ENCODE measurements at places on chromosomes 13 and 19.

DNA sequence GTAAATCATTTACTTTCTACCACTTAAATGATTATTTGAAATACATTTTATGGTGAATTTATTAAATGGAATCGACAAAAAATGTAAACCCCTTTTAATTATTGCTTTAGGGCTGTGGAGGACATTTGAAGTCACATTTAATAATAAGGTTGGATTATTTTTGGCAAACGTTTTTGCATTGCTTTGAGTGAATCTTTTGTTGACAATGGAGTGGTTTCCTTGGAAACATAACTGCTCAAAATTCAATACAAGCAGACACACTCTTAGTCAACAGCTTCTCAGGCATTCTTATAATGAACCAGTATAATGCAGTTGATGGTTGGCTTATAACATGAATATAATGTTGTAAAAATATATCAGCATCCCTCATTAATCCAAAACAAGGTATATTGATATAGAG is 104.7 kb downstream of the DCLK1 start:
- peak; percentile 3 for DNase-seq

GRCh38 chr13:29624997-29625396 is 29.5 kb upstream of the SLC7A1 start:
- no peak for DNase-seq

- DNase-seq: no peak
Measured at GRCh38 chr13:20401931-20402856, 123.5 kb downstream of the CRYL1 start.

GRCh38 chr13:106197496-106197895 is 338.0 kb downstream of the EFNB2 start:
- DNase-seq: no peak

- no peak for DNase-seq
Measured at GRCh38 chr19:493391-494170, 2.7 kb upstream of the MADCAM1 start.

DNA sequence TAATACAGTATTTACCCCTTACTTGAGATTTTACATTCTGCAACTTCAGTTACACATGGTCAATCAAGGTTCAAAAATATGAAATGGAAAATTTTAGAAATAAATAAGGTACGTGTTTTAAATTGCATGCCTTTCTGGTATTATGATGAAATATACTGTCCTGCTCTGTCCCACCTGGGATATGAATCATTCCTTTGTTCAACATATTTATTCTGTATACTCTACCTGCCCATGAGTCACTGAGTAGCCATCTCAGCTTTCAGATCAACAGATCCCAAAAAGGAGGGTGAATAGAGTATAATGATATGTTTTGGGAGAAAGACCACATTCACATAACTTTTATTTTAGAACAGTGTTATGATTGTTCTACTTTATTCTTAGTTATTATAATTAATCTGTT is 37.8 kb downstream of the STOML3 start:
- no peak for DNase-seq

GRCh38 chr13:45180713-45181601 is 19.9 kb downstream of the KCTD4 start:
- no peak for DNase-seq

GRCh38 chr19:33697766-33698165 is 76.0 kb downstream of the CHST8 start:
- DNase-seq: no peak

DNA sequence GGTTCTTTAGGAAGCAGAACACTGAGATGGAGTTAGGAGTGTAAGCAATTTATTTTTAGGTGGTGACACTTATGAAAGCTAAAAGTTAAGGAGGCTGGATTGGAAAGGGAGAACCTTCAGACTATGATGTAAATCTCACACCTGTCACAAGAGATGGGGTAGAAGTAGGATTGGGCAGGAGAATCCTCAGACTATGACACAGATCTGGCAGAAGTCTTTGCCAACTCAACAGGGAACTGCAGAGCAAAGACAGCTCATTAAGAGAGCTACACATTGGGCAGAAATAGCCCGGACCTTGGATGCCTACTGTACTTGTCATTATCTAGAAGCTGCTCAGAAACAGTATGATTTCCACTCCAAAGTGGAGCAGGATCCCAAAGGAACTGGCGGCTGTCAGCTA is 134.4 kb downstream of the DNAJC15 start:
- DNase-seq: no peak

- no peak for DNase-seq
Measured at GRCh38 chr19:1001538-1002166, 1.4 kb downstream of the GRIN3B start.

GRCh38 chr13:64709079-64709478 is 2521.1 kb downstream of the PCDH9 start:
- DNase-seq: no peak

GRCh38 chr13:88937384-88937783 is 1266.2 kb downstream of the SLITRK5 start:
- no peak for DNase-seq

GRCh38 chr13:44142540-44142867 is 231.1 kb upstream of the SERP2 start:
- no peak for DNase-seq

GRCh38 chr19:55939206-55939605 is 7.1 kb upstream of the NLRP13 start:
- no peak for DNase-seq

- DNase-seq: no peak
Measured at GRCh38 chr19:16217716-16218451, 20.2 kb downstream of the AP1M1 start.

DNA sequence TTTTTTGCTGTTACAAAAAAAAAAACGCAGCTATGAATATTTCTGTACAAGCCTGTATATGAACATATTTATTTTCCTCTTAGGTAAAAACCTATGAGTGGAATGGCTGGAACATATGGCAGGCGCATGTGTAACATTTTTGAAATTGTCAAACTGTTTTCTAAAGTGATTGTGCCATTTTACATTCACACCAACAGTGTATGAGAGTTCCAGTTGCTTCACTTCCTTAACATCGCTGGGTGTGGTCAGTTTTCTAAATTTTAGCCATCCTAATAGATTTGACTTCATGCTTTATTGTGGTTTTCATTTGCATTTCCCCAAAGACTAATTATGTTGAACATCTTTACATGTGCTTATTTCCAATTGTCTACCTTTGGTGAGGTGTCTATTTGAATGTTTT is 306.8 kb downstream of the KCNRG start:
- DNase-seq: no peak

DNA sequence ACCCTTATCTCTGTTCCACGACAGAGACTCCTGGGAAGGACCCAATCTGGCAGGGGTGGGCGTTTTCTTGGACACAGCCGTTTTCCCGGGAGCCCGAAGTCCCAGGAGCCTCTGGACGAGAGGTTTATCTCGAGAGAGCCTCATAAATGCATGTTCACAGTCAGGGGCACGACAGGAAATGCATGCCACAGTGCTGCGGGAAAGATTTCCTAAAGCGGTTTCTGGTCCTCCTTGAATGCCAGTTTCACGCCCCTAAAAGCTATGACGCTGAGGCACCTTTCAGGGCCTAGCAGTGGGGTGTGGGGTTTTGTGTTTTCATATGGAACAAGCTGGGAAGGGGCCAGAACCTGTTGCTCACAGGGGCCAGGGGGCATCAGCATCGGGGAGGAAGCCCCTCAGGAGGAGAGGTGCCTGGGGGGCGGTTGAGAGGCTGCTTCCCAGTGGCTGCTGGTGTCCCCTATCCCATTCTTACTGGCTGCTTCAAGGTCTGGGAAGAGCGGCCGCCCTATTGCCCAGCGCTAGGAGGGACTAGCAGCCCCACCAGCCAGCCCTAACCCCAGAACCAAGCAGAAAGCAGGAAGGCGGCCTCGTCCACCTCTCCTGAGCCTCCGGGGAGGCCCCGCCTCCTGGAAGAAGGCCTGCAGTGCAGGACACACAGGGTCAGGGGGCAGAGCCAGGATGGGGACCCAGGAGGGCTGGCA is 157.0 kb downstream of the KDM4B start:
- no peak for DNase-seq

DNA sequence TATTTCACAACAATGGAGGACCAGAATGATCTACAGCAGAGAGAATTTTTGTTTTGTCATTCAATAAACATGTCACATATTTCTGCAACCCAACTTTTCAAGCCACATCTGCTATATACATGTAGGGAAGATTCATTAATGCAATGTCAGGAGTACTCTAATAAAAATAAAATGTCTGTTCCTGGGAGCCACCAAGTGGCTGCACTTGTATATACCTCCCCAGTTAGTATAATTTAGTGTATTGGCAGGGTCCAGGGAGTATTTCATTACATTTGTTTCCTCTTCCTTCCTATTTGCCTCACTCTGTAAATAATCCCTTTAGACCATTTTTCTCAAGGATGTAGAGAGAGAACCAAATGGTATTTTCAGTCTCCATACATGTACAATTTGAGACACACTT is 1169.0 kb downstream of the DIAPH3 start:
- no peak for DNase-seq

GRCh38 chr13:31920727-31921100 is 110.9 kb upstream of the FRY start:
- DNase-seq: no peak

DNA sequence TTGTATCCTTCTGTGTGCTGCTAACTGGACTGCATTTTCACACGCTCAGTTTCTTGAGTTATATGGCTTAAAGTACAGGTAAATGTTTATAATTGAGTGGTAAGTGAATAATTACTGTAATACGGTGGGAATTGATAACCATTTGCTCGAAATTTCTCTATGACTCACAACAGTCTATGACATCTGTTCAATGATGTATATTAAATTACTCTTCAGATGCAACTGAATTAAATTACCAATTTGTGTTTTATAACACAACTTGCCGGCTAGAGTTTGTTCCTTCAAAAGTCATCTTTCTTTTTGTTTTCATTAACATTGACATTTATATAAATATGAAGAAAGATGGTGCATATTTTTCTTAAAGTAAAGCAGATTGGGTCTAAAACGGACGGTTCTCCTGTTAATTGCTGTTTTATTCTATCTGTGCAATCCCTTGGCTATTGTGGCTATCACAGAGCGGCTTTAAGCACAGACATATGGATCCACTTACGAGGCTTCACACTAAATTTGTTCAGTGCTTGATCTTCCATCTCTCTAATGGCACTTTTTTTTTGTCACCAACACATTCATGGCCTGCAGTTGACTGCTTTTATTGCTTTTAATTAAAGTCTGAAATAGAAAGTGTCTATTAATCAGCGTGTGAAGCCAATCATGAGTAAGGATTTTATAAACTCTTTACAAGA is 1291.6 kb upstream of the SLC10A2 start:
- no peak for DNase-seq

DNA sequence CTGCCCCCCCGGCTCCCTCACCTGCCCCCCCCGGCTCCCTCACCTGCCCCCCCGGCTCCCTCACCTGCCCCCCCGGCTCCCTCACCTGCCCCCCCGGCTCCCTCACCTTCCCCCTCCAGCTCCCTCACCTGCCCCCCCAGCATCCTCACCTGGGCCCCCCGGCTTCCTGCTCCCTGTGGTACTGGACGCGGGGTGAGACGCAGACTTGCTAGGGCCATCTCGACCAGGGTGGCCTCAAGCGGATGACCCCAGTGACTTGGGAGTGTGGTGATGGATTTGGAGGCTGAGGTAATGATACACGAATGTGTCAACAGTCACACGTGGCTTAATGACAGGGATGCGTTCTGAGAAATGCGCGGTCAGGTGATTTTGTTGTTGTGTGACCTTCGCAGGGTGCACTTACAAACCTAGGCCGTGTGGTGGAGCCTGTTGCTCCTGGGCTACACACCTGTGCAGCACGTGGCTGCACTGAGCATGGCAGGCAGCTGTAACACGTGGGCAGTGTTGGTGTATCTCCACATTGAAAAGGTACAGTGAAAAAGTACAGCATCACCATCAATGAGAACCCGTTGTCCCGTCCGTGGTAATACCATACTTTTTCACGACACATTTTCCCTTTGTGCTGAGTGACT is 197.8 kb downstream of the TEX29 start:
- DNase-seq: peak; percentile 92

DNA sequence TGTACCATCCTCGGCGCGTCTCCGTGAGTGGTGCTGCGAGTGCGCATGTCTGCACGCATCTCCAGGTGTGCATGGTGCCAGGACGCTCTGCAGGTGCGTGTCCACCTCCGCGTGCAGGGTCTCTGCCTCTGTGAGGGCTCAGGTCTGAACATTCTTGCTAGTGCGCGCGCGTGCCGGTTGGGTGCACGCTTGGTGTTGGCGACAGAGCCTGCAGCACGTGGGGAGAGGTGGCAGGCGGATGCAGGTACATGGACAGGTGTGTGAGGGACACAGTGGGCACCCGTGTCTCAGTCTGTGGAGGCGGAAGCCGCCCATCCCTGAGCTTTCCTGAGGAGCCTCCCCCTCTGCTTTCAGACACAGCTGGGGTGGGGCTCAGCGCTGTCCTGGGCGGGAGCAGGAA is 4.9 kb upstream of the OR10H2 start:
- no peak for DNase-seq

DNA sequence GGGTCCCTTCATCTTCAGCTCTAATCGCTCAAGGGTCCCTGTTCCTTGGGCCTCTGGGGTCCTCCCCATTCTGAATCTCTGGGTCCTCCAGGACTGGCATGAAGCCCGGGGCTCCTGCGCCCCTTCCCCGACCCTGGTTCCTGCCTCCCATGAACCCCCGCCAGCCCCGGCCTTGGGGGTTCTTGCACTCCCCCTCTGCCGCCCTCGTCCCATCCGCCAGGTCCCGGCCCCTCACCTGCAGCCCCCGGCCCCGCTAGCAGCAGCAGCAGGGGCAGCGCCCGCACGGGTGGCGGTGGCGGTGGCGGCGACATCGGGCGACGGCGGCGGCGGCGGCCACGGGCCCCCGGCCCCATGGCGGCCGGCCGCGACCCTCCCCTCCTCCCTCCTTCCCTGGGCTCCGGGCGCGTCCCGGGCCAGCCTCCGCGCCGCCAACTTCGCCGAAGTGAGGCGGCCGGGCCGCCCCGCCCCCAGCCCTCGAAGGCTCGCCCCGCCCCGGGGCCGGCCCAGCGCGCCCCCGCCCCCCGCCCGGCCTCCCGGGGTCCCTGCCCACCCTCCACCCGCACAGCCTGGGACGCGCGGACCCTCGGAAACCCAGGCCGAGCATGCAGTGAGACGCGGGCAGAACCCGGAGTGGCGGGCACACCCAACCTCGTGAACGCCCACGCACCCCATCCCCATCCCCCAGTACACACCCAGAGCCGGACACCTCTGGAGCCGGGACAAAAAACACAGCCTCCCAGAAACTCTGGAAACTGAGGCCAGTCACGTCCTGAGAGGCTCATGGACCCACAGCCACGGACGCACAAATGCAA is at the start of gene NOTCH3:
Gene NOTCH3, minus strand, starts transcription at position 443 of the 812 bp plus-strand sequence. Its CDS starts 90 bp downstream, at position 353.
- no peak for DNase-seq

DNA sequence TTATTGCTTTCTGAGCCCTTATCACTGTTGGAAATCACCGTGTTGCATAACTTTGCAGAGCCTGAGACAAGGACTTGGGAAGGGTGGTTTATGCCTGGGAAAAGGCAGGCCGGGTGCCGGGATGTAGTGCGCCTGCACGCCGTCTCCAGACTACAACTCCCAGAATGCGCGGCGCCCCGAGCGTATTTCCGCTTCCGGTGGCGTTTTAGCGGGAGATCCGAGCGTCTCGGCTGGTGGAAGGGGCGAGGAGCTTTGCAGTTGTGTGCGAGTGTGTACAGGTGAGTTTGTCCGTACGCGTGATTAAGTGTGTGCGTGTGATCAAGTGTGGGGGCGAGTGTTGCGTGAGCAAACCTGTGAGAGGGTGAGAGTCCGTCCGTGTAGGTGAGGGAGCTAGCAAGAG is 75.4 kb downstream of the PEG3 start:
- DNase-seq: no peak
